NCI-H2171 treated with DMSO at 0.1 percent for 48 hours (cell line): ENCODE measurements at places on chromosomes 3 and 15.

DNA sequence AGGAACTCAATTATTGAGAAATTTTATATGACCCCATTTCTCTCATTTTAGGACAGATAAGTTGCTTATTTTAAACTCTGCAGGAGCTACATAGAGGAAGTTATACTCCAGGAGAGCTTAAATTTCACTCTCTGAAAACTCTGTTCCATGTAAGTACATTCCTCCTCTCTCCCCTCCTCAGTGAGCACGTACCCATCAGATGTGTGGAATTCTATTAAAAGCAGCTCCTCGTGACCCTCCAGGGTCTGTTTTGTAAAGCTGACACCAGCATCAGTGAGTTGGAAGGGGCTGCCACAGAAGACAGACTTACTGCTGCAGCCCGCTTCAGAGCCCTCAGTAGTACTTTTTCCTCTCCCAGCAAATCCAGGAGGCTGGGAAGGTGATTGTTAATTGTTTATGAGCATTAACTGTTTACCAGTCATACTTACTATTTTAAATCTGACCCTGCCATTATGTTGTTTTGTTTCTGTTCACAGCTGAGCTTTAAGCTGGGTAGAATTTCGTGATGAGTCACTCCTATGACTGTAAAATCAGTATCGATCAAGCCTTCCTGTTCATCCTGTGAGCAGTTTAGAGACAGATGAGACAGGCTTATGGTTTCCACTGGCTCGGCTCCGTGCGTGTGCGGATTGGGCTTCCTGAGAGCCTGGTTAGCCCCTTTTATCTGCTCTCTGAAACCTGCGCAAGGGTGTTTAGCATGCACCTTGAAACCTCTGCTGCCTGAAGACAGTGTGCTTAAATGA lies 20.4 kb downstream of the IGF1R start:
- peak; percentile 25 for DNase-seq

DNA sequence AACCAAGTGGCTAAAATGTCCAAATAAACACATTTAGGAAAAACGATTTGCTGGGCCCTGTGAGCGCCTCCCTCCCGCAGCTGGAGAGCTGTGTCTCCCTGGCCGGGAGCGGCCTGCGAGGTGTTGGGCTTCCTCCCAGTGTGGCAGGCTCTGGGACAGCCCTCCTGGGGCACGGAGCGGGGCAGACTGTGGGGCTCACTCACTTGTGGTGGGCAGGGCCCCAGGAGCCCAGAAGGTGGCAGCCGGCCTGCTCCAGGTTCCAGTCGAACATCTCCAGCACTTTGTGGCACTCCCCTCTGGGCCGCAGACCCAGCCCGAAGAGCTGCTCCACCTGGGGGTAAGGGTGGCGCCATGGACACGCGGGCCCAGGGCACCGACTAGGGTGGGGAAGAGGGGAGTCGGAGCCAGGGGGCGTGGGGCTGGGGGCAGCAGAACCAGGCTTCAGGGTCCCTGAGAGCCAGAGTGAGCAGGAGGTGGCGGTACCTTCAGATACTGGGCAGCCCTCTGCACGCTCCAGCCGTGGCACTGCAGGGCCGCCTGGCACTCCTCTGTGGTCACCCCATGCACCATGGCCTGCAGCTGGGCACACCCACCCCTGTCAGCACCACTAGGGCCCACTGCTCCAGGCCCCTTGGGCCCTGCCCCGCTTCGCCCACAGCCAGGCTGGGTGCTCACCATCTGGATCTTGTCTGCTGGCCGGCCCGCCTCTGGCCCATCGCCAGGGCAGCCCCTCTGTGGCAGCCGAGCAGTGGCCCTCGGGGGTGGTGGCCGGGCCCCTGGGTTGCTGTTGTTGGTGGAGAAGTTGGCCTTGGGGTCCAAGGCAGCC lies 41.5 kb downstream of the TNK2 start:
- no peak for DNase-seq

GRCh38 chr3:13018043-13018451 lies 55.2 kb downstream of the IQSEC1 start:
- DNase-seq, result no peak

GRCh38 chr3:63304421-63304820 lies 26.3 kb downstream of the SYNPR start:
- no peak for DNase-seq

GRCh38 chr3:179796421-179796820 lies 143.6 kb downstream of the USP13 start:
- no peak for DNase-seq

- DNase-seq, result no peak
Observed at GRCh38 chr15:66846031-66846430, 144.0 kb downstream of the SMAD6 start.

GRCh38 chr3:84806958-84807357 lies 151.8 kb upstream of the CADM2 start:
- DNase-seq, result no peak
